ENCODE measurements at places on chromosomes 1 and 21.

DNA sequence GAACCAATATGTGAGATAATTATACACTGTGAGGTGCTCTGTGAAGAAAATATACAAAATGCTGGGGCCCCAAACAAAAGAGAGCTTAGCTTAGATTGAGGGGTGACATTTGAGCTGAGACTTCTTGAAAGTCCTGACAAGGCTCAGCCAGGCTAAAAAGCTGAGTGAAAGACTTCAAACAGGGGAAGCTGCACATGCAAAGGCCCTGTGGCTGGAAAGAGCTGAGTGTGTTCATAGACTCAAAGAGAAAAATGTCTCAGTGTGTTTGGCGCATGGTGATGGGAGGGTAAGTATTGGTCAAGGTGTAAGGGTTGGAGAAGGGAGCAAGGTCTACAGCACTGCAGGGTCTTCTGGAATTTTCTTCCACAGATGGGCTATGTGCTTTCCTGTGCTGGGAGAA, 127.2 kb upstream of the KLHDC7A start:
- no peak for DNase-seq

GRCh38 chr1:193339401-193339800, 153.0 kb upstream of the B3GALT2 start:
- DNase-seq = no peak

- DNase-seq = no peak
Observed at GRCh38 chr1:24970399-24970753, 40.3 kb upstream of the RUNX3 start.

DNA sequence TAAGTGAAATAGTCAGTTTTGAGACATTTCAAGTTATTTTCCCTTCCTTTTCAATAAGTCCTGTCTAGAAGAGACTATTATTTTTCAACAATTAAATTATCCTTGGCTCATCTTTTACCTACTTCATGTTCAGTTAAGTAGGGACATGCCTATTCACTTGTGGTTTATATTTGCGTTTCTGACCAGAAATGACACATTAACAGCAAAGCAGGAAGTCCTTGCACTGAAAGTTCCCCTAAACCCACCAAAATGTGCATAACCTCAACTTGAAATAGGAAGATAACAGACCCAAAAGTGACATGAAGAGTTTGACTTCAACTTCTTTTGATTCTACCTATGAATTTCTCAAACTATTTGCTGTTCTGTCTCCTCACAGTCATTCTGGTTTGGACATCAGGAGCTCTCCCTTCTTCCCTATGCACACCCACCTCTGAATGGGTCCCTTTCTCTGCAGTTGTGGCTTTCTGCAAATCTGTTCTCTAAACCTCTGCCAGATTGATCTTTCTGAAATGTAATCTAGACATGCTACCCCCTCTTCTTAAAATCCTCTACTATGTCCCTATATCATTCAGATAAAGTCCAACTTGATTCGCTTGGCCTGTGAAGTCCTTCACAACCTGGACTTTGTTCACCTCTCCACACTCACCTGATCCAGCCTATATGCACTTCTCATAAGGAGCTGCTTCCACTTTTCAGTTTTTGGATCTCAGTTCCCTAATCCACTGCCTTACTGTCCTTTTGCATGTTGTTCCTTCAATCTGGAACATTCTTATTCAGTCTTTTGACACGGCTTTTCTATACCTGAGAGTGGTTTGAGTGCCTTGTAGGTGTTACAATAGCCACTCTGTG, 661.5 kb upstream of the ADGRL4 start:
- DNase-seq = no peak

DNA sequence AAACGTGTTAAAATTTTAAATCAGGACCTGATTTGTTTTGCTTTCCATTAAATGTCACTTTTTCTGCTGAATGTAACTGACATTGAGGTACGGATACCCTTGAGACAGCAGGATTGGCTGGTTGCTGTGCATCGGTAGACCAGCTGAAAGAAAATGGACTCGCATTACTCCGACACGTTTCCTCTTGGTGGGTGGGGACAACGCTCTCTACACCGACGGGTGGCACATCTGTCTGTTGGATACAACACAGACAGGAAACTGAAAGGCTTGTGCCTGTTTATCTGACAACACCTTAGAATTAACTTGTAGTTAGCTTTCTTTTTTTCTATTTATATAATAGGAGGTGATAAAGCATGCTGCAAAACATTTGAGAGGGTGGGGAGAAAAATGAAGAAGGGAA, 19.4 kb downstream of the PRPF38A start:
- DNase-seq = no peak

- no peak for DNase-seq
Observed at GRCh38 chr1:17264470-17264869, 15.6 kb downstream of the PADI3 start.

DNA sequence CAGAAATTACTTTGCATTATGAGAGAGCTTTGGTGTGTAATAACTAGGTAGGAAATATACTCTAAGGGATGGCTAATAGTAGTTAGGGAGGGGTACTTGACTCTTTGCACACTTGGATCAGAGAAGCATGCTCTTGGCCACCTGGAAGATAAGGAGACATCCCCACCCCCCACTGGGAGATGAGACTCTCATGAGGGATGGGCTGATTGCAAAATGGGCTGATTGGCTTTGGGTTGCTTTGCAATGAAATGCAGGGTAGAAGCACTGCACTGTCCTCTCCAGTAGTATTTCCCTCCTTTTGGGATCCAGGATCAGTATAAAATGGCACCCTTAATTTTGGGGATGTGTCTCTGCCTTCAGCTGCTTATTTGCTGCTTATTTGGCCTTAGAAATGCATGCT, 71.2 kb upstream of the EPS8L3 start:
- DNase-seq = no peak

GRCh38 chr1:54052431-54052933, 522 bp downstream of the TMEM59 start:
- DNase-seq = no peak

GRCh38 chr1:81689531-81689941, 111.2 kb upstream of the ADGRL2 start:
- no peak for DNase-seq

DNA sequence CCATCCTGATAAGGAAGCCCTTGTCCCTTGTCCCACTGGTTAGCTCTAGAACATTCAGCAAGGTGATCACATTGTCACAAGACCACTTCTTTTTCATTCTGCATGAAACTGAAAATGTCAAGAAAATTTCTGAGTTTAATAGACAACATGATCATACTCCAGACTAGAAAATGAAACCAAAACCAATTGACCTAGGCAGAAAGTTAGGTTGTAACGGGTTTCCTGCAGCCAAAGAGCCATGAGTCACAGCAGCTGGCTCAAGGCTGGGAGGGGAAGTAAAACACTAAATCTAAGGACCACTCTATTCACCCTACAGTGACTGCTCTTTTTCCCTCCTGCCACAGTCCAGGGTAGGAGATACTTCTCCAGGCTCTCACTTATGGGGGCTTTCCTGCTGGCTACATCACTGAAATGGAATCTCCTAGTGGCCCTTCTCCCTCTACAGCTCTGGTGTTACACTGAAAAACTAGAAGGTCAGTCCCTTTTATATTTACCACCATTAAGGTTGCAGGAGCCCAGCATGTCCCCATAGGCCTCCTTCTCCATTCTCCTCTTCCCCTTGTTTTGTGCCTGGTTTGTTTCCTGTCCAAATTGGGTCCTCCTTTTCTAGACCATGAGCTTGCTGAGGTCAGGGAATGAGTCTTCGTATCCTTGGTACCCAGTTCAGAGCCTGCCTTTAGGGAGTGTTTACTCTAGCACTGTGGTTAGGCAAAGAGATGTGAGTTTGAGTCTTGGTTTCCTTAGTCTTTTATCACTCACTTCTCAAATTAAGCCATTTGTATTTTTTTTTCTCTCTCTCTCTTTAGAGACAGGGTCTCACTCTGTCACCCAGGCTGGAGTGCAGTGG, 236.5 kb upstream of the JUN start:
- DNase-seq = no peak

DNA sequence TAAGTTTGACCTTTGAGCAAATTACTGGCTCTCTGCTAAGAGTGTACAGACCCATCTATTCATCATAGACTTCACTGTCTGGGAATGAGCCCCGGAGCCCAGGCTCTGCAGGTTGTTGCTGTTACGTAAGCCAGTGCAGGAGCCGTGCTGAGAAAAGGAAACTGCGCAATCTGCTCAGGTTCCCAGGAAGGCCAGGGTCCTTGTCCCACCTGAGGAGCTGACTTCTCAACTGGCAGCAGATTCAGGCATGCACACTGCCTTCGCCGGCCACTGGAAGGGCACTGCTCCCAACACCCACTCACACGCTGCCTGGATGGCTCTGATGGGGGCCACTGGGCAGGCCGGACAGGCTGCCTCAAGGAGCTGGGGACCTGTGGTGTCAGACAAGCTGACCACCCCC, 19.5 kb downstream of the RCAN1 start:
- no peak for DNase-seq

DNA sequence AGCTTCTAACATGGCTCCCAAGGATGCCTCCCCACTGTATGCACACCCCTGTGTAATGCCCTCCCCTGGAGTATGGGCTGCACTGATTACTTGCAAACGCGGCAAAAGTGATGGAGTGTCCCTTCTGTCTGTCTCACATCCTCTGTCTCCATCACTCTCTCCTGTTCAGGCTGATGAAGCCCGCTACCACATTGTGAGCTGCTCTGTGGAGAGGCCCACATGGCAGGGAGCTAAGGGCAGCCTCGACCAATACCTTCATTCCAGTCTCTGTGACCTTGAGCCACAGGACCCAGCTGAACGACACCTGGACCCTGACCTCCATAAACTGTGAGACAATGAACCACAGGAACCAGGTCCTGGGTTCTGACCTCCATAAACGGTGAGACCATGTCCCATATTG, 154.1 kb upstream of the ETV3 start:
- no peak for DNase-seq

GRCh38 chr1:217048104-217048707, 325.0 kb upstream of the ESRRG start:
- no peak for DNase-seq

DNA sequence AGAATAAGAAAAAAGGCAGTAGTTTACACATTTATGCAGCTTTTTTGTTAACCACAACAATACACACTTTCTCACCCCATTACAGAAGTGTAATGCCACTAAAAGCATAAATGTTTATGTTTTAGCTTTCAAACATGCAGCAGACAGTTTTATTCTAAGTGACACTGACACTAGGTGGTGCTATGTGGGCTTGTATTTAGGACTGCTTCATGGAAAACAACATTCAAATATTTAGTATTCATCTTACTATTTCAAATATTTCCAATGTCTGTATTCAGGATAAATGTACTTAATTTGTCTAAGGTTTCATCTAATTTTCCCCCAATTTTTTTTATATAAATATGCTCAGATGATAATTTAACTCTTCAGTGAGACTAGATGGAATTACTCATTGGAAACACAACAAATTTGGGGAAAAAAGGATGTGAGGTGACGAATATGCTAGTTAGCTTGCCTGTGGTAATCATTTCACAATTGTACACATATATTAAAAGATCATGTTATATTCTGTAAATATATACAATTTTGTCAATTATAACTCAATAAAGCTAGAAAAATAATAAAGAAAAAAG, 71.4 kb downstream of the USP1 start:
- no peak for DNase-seq

- DNase-seq = no peak
Observed at GRCh38 chr1:3012456-3013291, 8.6 kb upstream of the ACTRT2 start.

DNA sequence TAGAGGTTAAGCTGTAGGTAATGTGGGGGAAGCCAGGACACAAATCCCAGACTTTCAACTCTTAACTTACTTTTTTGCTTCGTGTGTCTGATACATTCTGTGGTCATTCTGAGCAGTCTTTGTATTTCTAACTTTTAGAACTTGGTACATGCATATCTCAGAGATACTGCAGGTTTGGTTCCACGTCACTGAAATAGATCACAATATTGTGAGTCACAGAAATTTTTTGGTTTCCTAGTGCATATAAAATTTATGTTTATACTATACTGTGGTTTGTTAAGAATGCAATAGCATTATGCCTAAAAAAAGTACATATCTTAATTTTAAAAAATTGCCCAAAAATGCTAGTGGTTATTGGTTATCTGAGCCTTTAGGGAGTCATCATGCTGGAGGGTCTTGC, 3.2 kb downstream of the URB2 start:
- DNase-seq = no peak

DNA sequence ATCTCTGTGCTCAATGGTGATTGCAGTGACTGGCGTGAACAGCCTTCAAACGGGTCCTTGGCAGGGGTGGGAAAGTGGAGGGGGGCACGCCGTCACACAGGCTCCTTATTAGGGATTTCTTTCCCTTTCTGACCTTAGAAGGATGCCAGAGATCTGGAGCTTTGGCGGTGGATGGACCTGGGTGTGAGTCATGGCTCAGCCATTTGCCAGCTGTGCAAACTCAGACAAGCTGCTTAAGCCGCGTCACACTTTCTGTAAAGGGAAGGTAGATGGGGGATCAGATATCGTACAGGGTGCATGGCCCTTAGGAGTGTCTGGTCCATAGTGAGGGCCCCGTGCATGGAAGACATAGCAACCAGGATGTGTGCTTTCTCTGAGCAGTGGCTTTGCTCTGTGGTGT, 48.3 kb upstream of the C1orf174 start:
- no peak for DNase-seq

- DNase-seq = no peak
Observed at GRCh38 chr1:54567961-54568360, 19.9 kb downstream of the ACOT11 start.

GRCh38 chr1:160708118-160708517, 3.5 kb downstream of the CD48 start:
- no peak for DNase-seq

GRCh38 chr1:113941245-113941559, 12.1 kb downstream of the HIPK1 start:
- no peak for DNase-seq

GRCh38 chr1:165451691-165452090, 6.8 kb upstream of the RXRG start:
- DNase-seq = no peak

DNA sequence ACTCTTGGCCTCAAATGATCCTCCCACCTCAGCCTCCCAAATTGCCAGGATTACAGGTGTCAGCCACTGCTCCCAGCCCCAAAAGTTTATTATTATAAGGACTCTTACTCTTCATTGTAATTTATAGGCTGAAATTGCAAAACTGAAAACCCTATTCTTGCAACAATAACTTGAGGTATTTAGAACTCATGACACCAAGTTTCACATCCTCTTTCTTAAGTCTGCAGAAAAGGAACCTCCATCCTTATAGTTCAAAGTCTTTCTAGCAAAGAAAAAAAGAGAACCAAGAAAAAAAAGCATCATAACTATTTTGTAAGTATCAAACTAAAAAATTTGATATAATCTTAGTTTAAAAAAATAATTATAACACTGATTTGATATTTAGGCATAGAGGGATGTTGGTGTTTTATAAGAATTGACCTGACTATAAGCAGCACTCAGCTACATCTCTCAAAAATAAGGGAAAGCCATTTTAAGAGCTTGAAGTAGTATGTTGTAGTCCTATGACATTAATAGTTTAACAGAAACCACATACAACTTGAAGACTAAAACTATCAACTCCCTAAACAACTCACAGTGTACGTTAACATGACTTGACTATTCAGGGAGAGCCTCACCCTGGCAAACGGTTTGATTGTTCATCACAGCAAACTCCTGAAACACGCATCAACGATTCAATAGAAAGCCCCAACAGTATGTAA, 122.4 kb downstream of the AKT3 start:
- DNase-seq = no peak

All from NCI-H1930 (cell line).